A549 treated with ZK216348 at 1 μM for 4 hours (cell line): ENCODE measurements at places on chromosomes 5 and 9. TPM values are rescaled to one million over a fixed set of nuclear protein-coding genes. Genes with fewer than 3 reads are reported as not detected.

The GPX3 gene
- 12.1 to 20.9 TPM (median 17.2 TPM) in 5 replicates for total RNA-seq

The SPINK5 gene
- total RNA-seq, result not detected in 5 replicates

The CARD9 gene
- 0.85 to 2.3 TPM (median 1.0 TPM) in 5 replicates for total RNA-seq

The FOXI1 gene
- total RNA-seq, result not detected in 5 replicates

The DND1 gene
- 0.33 to 1.1 TPM (median 0.86 TPM) in 5 replicates for total RNA-seq

The PFN3 gene
- not detected in 5 replicates for total RNA-seq

The TNC gene
- total RNA-seq, result 0.59 to 2.3 TPM (median 1.0 TPM) in 5 replicates
